ENCODE measurements at places on chromosomes 5 and 9. TPM values are rescaled to one million over a fixed set of nuclear protein-coding genes. Genes with fewer than 3 reads are reported as not detected.

GRCh38 chr5:55446640-55447351 lies 88.0 kb downstream of the PLPP1 start:
- no peak for DNase-seq

The OR1J2 gene
- total RNA-seq: not detected

DNA sequence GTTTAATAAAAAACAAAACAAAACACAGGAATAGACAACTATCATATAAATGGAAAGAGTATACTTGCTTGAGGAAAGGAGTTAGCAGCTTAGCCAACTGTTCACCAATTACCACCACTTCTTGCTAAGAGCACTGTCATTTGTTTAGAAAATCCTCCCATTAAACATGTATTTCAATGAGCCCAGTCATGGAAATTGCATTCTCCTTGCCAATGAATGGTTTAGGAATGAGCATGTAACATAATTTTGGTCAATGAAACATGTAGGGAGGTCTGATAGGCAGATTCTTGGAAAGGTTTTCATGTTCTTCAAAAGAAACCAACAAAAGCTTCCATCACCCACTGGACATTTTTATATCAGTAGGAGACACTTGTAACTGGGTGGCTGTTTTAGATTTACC lies 502.8 kb upstream of the PAPPA start:
- DNase-seq: no peak

The FAM153A gene
- total RNA-seq: not detected

DNA sequence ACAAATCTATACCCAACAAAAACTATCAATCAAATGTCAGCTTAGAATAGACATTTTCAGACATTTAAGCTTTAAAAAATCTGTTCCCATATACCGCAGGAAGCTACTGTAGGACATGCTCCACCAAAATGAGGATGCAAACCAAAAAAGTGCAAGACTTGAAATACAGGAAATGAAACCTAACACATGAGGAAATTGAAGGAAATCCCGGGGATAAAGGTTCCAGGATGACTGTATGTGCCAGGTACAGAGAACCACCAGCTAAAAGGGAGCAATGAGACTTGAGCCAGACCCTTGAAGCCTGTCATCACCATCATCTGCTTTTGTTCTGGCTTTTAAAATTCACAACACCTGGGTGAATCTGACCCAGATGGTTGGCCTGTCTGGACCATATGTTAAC lies 21.4 kb downstream of the DIAPH1 start:
- no peak for DNase-seq

The ACTBL2 gene
- not detected for total RNA-seq

DNA sequence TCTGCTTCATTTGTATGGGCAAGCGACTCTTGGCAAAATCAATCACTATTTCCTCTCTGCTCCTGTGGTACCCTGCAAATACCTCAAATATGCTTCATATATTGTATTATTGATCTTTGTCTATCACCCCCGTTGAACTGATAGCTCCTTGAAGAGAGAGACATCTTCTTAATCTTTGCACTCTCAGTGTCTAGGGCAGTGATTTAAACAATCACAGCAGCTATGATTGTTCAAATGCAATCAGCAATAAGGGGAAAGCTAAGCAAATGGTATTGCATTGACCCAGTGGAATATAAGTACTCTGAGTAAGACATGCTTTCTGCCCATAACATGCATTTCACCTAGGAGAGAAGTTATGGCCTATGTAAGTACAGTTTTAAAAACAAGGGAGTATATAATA lies 90.2 kb downstream of the SUSD1 start:
- DNase-seq: no peak

DNA sequence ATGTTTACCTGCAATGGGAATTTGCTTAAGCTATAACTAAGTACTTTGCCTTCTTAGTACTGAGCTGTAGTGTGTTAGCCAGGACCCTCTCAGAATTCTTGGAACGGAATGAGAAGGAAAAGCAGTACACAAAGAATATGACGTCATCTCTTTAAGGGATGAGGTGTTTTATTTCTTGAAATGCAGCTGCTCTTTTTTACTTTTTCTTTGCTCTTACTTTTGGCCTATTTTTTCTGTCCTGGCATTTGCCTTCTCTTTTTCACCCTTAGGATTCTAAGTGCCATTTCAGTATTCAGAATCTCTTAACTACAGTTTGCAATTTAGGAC lies 10.1 kb downstream of the KIF2A start:
- no peak for DNase-seq

- no peak for DNase-seq
Measured at GRCh38 chr5:124550731-124551130, 195.7 kb downstream of the ZNF608 start.

- DNase-seq: peak; percentile 43
Measured at GRCh38 chr5:110726249-110727024, at the start of gene TMEM232. Gene TMEM232, minus strand, starts transcription at chr5:110726671. Its CDS starts 59,319 bp downstream, at chr5:110667352.

The WDR38 gene
- not detected for total RNA-seq

- peak; percentile 11 for DNase-seq
Measured at GRCh38 chr9:135296735-135297455, 182.7 kb upstream of the PPP1R26 start.

The PJA2 gene
- total RNA-seq: 34.2 TPM

The STXBP1 gene
- total RNA-seq: 6.7 TPM

The INSL6 gene
- not detected for total RNA-seq

GRCh38 chr9:123933440-123934212 lies 3.7 kb upstream of the DENND1A start:
- peak; percentile 35 for DNase-seq
